Activated effector memory CD4-positive, alpha-beta T cell treated with Interleukin-2 at 50 U/mL for 16 hours (primary cell): ENCODE measurements at places on chromosomes 5 and 9.

DNA sequence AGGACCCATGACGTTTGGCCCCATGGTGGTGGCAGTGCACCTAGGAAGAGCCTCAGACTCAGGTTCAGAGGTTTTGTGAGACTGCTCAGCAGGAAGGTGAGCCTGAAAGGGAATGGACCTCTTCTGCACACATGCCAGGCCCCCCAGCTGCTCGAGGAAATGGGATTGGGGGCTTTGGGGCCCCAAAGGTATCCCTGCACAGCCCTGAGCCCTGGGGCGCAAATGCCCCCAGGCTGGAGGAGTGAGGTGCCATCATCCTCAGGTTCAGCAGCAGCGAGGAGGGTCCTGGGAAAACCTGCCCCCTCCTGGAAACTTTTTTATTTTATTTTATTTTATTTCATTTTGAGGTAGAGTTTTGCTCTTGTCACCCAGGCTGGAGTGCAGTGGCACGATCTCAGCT is 171.8 kb upstream of the MVB12B start:
- DNase-seq, result no peak

GRCh38 chr5:117752403-117752802 is 1177.8 kb upstream of the SEMA6A start:
- no peak for DNase-seq

GRCh38 chr5:113255579-113256386 is 179.0 kb downstream of the TSSK1B start:
- DNase-seq, result no peak

GRCh38 chr5:15680455-15680854 is 180.5 kb downstream of the FBXL7 start:
- DNase-seq, result no peak

- no peak for DNase-seq
Observed at GRCh38 chr5:74303578-74303977, 336.9 kb downstream of the ENC1 start.

DNA sequence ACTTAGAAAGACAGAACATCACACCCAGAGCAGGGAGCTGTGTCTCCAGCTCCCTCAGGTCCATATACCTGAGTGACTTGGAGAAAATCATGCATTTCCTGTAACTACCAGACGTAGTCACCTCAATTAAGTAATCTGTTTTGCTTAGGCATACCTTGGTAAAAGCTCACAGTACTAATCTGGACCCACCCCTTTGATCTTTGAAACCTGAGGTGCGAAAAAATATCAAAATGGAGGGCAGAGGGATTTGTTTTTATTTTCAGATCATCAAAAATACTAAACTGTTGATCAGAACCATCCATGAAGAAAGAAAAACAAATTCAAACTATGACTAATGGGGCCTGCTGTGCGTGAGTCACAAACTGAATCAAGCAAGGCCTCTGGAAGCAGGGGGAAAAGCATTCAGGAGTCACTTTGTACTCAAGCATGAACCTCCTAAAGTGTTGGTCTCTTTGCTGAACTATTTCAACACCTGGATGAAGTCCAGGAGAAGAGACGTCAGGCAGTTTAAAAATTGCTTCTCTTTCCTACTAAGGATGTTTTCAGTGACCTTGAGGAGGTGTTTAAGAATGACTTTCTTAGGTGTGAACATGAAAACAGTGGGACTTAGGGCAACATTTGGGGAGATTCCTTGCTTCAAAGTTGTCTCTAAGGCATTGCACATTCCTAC is 76.3 kb downstream of the MUSK start:
- DNase-seq, result no peak
